Right renal pelvis (tissue), 4 donors: ENCODE measurements at places on chromosomes 16 and 17. TPM values are rescaled to one million over a fixed set of nuclear protein-coding genes. Genes with fewer than 3 reads are reported as not detected.

GRCh38 chr17:44774271-44775135 is 15.7 kb downstream of the ADAM11 start:
- DNase-seq, result peak; percentile 76

DNA sequence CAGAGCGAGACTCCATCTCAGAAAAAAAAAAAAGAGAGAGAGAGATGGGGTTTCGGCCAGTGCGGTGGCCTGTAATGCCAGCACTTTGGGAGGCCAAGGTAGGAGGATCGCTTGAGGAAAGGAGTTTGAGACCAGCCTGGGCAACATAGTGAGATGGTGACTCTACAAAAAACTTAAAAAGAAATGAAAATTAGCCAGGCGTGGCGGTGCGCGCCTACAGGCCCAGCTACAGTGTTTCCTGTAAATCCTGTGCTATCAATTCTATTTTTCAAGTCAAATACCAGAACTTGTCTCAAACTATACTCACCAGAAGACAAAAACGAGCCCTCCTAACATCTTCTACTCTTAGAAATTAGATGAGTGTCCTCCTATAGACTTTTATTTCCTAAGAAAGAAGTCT is 19.3 kb downstream of the UBE2O start:
- no peak for DNase-seq

- no peak for DNase-seq
Observed at GRCh38 chr16:50836121-50836621, 94.3 kb downstream of the CYLD start.

DNA sequence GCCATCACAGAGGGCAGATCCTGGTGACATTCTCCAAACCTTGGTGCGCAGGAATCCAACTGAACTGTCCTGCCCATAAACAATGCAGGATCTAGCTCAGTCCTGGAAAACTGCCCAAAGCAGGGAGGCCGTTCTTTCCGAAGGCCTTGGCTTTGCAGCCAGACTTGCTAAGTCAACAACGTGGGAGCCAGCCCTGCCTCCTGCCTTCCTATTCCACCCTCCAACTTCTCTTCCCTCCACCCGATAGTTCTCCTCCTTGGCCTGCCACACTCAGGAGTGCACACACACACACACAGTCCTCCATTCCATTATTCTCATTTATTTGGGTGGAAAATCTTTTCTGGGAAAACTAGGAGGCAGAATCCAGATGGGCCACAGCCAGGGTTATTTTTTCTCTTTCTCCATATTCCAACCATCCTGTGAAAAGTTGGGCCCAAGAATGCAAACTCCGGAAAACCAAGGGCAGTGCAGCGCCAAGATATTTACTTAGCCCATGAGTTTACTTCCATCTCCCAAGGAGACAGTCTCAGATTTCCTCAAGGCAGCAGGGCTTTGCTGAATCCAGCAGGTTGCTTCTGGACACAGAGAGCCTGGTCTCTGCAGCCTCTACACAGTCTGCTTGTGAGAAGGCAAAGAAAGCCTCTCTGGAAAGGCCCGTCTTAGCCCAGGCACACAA is 15.8 kb downstream of the COPRS start:
- no peak for DNase-seq

DNA sequence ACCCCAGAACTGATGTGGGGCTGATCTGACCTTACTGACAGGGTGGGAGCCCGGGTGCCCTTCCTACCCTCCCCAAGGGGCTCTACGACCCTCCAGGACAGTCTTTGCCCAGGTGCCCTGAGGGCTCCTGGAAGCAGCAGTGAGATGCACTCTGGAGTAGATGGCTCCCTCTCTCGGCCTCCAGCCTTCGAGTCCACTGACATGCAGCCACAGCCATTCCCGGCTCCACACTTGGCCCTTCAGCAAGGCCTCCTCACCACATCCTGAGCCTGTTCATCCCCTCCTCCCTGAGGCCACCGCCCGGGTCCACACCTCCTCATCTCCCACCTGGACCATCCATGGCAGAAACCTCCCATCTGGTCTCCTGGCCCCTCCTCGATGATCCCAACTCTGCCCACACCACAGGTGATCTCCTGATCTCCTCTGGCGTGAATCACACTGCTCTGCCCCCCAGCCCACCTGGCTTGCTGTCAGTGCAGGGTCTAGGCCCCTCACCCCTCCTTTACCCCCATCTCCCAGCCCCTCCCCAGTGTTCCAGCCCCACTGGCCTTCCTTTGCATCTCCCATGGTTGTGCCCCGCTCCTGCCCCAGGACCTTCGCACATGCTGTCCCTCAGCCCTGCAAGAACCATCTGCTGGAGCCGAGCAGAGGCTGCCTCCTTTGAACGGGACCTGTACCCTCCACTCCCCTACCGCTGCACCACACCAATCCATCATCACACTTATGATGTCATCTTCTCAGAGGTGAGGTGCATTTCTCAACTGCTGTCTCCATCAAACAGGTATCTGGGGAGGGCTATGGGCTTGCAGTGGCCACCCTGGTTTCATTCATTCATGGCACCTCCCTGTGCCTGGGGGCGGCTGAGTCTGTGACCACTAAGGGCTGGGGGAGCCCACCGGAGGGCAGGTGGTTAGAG is 44.7 kb downstream of the SOCS1 start:
- no peak for DNase-seq

- no peak for DNase-seq
Observed at GRCh38 chr17:64773836-64774761, 112.0 kb upstream of the SMURF2 start.

DNA sequence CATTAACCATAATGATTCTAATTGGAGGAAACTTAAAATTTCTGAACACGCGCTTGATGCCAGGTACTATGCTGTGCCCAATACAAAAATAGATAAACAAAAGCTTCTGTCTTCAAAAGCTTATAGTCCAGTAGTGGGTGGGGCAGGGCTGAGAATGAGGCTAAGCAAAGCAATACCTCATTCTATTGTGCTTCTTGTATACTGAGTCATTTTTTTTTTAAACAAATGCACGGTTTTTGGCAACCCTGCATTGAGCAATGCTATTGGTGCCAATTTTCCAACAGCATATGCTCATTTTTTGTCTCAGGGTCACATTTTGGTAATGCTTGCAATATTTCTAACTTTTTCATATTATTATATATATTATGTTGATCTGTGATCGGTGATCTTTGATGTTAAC is 34.7 kb upstream of the HNF1B start:
- no peak for DNase-seq

DNA sequence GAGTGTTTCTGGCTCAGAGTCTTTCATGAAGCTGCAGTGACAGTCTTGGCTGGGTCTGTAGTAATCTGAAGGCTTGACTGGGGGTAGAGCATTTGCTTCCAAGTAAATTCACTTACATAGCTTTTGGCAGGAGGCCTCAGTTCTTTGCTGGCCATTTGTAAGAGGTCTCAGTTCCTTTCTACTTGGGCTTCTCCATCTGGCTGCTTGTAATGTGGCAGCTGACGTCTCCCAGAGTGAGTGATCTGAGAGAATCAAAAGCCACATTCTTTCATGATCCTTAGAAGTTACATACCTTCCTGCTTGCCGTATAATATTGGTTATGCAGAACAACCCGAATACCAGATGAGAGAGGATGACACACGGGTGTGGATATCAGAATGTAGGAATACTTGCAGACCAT is 39.8 kb downstream of the NF1 start:
- DNase-seq, result no peak

- DNase-seq, result no peak
Observed at GRCh38 chr17:14296166-14296910, 4.5 kb upstream of the HS3ST3B1 start.

DNA sequence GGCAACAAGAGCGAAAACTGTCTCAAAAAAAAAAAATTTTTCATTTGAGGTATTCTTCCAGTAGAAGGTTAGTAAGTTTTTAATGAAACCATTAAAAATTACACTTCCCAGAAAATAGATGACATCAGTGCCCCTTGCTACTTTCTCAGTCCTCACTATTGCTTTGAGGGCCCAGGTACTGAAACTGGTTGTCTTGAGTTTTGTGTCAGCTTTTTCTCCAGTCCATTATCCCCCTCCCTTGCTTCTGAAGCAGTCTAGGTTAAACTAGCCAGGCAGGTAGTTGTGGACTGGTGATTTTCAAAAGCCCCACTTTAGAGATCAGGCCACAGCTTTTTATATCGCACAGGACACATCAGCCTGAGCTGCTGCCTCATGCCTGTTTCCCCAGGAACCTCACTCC is 10.9 kb downstream of the SMCR8 start:
- DNase-seq, result no peak

GRCh38 chr17:51770027-51770759 is 388.3 kb downstream of the CA10 start:
- DNase-seq, result no peak

The CTRB1 gene
- not detected for polyA plus RNA-seq

The AATF gene
- 51.8 TPM for polyA plus RNA-seq

The FOXL1 gene
- 18.2 TPM for polyA plus RNA-seq

The ZG16B gene
- 0.50 TPM for polyA plus RNA-seq

The MON1B gene
- 27.1 TPM for polyA plus RNA-seq

The C1QTNF1 gene
- 3.0 TPM for polyA plus RNA-seq
